Activated CD8-positive, alpha-beta T cell treated with anti-CD3 and anti-CD28 coated beads for 36 hours (primary cell): ENCODE measurements at places on chromosomes 6 and 20.

- DNase-seq: no peak
These were observed 57.4 kb downstream of the LYRM2 start for GRCh38 chr6:89580997-89581666.

GRCh38 chr6:114125576-114125975 is 154.6 kb upstream of the HDAC2 start:
- no peak for DNase-seq

- no peak for DNase-seq
These were observed 25.7 kb downstream of the PSMG4 start for GRCh38 chr6:3284436-3284876.

GRCh38 chr6:99894815-99895214 is 99.2 kb downstream of the MCHR2 start:
- no peak for DNase-seq

DNA sequence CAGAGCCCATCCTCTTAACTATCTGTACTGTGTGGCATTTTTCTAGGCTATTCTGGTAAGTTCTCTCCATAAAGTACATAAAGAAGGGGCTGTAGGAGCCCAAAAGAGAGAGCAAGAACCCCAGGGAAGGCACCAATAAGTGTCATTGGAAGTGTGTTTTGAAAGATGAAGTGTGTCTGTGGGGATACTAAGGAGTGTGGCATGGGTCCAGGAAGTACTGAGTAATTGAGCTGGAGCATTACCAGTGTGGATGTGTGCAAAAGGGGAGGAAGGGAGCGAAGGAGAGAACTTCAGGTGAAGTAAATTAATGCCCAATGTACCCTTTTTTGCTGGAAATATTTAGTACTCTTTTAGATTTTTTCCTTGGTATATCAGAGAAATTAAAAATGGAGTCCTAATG is 63.9 kb downstream of the KCNS1 start:
- DNase-seq: no peak

DNA sequence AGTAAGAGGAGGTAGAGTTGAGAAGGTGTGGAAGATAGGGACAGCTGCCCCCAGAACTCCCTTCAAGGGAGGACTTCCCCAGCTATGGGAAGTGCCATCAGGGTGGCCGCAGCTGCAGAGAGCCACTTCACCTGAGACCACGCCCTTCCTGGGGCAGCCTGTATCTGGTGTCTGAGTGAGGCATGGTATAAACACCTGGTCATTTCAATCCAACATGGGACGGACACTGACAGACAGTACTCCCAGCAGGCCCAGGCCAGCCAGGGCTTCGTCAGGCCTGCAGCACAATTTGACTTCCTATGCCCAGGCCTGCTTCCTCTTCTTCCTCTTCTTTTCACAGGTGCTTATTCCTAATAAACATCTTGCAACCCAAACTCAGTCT is 4.5 kb downstream of the SOX12 start:
- DNase-seq: no peak

- no peak for DNase-seq
These were observed 40.5 kb downstream of the SLC22A1 start for GRCh38 chr6:160162030-160162566.

DNA sequence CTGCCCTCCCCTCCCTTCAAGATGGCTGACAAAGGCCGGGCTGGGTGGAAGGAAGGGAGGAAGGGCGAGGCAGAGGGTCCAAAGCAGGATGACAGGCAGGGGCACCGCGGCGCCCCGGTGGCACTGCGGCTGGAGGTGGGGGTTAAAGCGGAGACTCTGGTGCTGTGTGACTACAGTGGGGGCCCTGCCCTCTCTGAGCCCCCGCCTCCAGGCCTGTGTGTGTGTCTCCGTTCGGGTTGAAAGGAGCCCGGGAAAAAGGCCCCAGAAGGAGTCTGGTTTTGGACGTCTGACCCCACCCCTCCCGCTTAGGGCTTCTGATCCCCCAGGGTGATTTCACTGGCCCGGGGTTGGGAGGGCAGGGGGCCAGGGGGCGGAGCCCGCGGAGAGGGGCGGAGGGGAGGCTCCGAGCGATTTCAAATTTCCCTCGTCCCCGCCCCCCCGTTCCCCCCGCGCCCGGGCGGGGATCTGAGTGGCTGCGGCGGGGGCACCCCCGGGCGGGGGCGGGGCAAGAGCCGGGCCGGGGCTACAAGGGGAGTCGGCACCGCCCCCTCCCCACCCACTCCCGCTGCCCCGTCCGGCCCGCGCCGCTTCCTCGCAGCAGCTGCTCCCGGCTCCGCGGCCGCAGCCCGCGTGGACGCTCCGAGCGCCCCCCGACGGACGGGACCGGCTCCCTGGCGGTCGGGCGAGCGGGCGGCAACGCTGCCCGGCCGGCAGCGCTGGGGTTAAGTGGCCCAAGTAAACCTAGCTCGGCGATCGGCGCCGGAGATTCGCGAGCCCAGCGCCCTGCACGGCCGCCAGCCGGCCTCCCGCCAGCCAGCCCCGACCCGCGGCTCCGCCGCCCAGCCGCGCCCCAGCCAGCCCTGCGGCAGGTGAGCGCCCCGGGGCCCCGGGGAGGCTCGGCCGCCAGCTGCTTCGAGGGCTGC is at the start of gene DNMT3B:
TSS of gene DNMT3B (plus strand) at position 555 of the 923 bp plus-strand sequence. CDS start 17,939 bp downstream, outside the sequence.
- peak; percentile 84 for DNase-seq

- DNase-seq: no peak
These were observed 17.7 kb upstream of the THBS2 start for GRCh38 chr6:169271158-169271876.

DNA sequence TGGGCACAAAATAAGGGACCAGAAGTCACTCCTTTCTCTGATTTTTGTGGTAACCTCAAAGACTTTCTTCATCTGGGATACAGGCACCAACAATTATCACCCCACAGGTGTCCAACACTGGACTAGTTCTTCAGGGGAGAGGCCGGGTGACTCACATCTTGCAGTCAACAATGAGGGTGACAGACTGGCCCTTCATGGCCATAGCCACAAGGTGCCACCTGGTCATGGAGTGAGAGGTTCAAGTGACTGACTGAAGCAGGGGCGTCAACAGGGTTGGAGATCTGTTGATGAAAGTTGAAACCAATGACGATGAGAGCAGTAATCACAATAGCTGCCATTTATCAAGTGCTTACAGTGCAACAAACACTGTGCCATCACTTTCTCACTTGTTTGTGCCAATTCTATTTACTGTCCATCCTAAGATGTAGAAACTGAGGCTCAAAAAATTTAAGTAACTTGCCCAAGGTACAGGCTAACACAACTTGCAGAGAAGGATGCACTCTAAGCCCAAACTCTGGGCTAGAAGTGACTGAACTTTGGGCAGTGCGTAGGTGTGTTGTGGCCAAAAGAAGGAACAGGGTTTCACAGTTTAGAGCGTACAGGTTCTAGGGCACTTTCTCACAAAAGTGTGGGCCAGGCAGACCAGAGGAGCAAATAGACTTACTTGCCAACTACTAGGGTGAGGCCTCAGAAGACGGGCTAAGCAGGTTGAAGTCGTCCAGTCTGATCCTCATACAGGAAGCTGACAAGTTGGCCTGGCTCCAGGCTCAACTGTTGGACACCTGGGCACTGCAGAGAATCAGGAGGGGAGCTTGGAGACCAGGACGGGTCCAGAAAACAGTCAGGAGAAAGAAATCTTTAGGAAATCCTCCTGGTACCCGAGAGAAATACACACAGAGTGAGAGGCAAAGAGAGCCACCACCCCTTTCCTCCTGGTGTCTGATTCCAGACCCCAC is 30.4 kb downstream of the HLA-DPB1 start:
- DNase-seq: no peak

DNA sequence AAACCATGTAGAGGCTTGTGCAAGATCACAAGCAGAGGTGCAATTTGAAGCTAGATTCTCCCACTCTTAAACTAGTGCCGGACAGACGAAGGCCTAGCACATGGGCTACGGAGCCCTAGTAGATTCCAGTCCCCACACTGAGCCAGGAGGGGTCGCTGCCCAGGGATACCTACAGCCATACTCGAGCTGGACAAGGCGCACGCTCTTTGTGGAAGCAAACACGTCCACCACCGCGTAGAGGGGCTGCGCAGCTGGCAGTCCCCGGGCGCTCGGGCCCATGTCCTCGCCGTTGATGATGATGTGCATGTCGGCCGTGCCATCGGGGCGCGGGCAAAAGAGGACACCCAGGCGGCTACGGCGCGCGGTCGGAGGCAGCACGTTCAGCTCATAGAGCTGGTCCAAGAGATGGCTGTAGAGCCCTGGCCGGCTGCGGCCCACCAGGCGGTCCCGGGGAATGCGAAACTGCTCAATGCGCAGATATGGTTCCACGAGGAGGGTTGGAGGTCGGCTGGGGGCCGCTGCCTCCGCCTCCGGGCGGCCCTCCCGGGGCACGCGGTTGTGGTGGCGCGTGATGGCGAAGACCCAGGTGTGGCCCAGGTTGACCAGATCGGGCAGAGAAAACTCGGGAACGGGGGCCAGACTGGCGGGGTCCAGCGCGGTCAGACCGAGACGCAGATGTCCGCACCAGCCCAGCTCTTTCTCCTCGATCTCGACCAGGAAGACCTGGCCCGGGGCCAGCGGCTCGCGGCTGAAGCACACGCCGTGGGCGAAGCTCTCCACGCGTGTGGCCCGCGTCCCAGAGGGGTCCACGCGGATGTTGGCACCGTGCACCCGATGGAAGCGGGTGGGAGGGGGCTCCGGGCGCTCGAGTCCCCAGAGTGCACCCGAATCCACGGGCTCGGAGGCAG is 677 bp downstream of the NEURL2 start:
- peak; percentile 78 for DNase-seq

DNA sequence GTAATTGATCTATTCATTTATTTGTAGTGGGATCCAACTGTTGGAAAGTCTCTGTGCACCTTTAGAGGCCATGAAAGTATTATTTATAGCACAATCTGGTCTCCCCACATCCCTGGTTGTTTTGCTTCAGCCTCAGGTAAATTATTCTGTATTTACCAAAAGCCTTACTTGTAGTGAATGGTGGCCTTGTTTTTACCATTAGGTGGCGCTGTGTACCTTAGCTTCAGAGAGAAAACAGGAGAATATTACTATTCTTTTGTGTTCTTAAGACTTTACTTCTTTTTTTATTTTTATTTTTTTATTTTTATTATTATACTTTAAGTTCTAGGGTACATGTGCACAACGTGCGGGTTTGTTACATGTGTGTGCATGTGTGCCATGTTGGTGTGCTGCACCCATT is 23.7 kb downstream of the PEX7 start:
- DNase-seq: peak; percentile 63

DNA sequence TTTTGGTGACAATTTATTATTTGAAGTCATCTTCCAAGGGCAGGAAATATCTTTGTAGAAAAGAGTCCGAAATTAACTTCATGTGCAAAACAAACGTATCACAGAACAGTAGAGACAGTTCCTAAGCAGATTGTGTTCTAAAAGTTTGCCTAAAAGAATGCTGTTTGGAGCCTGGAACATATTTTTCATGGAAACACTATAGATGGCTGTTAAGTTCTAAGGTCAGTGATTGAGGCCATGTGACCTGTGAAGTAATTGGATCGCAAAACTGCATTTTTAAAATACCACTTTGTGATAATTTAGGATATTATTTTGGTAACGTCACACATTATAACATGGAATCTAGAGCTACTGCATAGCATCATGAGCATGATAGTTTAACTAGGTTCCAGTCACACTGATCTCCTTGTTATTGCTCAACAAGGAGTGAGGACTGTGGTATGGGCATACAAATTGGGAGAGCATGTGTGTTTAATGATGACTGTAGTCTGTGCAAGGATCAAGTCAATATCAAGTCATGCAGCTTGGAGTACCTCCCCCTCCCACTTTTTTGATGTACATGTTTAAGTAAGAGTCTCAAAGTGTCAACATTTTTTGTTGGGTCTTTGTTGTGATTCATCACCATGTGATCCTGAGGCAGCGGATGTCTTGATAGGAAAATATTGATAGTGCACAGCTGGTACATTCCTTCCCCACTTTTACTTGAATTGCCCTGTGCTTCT is 609.3 kb upstream of the CITED2 start:
- DNase-seq: no peak

- no peak for DNase-seq
These were observed 31.3 kb upstream of the KCNK16 start for GRCh38 chr6:39353698-39354315.

- no peak for DNase-seq
These were observed 219.0 kb downstream of the PREX1 start for GRCh38 chr20:48608756-48609155.

GRCh38 chr20:52975029-52975732 is 3.0 kb downstream of the TSHZ2 start:
- DNase-seq: no peak

DNA sequence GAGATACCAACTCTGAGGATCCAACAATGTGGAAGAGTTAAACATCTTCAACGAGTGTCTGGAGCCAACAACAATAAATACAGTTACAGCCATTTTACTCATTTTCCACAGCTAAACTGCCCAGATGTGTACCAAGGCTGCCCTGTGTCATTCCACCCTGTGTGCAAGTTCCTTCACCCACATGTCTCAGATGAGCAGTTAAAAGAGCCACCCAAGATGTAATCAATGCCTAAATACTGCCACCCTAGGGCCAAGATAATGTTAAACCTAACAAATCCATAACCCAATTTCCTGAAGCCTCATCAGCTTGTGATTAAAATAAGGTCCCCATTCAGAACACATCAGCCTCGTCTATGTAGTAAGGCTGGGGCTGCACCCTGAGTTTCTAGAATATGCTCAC is 59.9 kb downstream of the GMDS start:
- DNase-seq: no peak

DNA sequence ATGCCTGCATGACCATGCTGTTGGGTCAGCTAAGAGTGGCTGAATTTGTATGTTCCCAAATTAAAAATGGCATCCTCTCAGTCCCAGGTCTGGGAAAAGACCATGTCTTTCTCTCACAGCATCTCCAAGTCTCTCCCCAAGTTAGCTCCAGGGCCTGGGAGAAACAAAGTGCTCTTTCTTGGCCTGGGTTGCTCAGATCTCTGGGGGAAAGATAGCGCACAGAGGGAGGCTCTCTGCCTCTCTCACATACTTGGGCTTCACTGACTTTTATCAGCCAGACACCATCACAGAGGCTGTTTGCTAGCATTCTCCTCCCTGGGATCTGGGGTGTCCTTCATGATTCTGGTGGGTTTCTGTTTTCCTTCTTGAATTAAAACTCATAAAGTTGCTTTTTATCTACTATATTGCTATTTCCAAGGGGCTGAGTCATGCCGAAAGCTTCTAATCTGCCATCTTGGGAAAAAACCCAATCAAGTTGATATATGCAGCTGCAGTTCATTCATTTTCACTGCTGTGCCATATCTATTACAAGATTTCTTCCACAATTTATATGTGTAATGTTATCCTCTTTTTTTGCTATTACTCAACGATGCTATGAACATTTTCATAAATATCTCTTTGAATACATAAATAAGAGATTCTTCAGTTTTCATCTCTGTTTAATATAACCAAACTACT is 190.2 kb downstream of the MOXD1 start:
- DNase-seq: no peak
